GM03348 (cell line): ENCODE measurements at places on chromosomes 2 and 18.

DNA sequence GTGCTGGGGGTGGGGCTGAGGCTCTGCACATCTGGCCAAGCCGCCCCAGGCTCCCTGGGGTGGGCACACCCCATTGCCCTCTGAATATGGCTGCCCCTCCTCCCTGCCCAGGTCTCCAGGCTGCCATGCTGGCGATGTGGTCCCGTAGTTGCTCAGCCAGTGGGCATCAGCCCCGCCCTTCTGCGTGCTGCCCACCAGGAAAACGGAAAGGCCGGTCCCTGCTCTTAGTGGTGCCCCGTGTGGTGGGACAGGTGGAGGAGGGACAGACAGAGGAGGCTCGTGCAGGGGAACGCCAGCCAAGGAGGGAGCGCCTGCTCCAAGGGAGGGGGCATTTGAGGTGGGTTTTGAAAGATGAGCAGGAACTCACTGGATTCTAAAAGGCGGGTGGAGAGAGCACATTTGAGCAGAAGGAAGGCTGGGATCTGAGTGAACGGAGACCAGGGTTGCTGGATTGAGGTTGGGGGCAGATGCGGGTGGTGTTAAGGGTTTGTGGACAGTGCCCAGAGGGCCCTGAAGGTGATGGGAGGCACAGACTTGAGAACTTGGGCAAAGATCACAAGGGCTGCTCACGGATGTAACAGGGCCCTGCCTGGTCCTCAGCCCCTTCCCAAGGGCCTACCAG, 6.7 kb upstream of the B3GNT7 start:
- no peak for DNase-seq

GRCh38 chr2:18860179-18860578, 270.8 kb upstream of the NT5C1B start:
- DNase-seq, result no peak

- no peak for DNase-seq
Observed at GRCh38 chr18:48408111-48408726, 964 bp downstream of the ZBTB7C start.

DNA sequence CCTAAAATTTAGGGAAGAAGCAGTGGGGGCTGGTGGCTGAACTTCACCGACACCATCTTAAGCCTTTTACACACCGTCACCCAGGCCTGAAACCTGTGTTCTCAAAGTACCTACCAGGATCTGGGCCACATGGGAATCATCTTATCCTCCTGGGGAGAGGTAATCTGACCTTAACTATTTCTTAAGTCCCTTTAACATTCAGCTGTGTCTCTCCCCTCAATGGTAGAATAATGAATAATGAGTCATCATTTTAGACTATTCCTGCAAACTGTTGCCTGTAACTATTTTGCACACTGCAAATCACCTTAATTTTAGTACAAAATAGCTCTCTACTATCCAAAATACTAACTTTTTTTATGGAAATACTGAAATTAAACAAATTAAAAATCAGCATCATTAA, 149.4 kb upstream of the KLF7 start:
- DNase-seq, result no peak

DNA sequence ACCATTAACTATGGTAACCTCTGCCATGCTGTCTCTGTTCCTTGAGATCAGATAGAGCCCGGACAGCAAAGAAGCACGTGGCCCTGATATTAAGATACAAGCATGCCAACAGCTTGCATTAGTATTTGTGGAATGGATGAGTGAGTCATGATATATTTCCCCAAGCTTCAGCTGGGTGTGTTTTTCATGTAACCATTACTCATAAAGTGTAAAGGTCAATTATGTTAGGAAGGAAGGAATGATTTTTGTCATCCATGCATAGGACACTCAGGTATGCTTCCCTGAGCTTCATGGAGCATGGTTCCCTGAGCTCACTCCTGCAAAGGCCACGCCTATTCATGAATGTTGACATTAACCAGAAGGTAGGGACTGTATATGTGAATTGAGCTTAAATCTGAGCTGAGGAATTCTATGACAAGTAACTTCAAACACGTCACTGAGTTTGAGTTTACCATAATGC, 74.6 kb downstream of the ARL4C start:
- peak; percentile 87 for DNase-seq

DNA sequence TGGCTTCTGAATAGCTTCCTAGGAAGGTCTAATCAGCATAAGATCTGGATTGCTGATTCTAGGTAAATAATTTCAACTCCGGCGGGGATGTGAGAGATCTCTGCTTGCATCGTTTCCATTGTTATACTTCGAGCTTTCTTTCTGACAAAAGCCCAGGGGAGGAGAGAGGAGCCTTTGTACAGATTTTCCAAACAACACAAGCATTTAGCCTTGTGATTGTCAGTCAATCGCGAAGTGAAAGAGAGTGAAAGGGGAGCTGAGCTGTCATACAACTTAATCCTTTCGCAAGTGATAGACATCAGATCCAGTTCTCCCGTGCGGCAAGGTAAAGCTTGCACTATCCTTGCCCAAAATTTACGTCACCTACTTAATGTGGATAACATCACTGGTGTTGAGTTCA, 26.2 kb downstream of the RALB start:
- DNase-seq, result no peak

DNA sequence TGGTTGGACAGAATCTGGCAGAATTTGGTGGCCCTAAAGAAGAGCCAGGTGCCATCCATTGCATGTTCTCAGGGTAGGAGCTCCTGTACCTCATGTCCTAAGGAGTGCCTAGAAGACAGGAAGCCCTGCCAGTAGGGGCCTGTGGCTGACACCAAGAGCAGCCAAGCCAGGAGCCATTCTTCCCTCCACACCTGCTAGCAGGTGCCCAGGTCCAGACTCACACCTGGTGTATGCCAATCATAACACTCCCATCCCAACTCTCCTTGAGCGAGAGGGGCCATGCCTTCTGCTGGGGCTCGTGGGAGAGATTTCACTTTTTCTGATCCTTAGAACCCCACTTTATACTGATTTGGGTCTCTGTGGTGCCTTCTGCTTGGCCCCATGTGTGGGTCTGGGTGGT, 26.5 kb upstream of the TMEM37 start:
- DNase-seq, result no peak

DNA sequence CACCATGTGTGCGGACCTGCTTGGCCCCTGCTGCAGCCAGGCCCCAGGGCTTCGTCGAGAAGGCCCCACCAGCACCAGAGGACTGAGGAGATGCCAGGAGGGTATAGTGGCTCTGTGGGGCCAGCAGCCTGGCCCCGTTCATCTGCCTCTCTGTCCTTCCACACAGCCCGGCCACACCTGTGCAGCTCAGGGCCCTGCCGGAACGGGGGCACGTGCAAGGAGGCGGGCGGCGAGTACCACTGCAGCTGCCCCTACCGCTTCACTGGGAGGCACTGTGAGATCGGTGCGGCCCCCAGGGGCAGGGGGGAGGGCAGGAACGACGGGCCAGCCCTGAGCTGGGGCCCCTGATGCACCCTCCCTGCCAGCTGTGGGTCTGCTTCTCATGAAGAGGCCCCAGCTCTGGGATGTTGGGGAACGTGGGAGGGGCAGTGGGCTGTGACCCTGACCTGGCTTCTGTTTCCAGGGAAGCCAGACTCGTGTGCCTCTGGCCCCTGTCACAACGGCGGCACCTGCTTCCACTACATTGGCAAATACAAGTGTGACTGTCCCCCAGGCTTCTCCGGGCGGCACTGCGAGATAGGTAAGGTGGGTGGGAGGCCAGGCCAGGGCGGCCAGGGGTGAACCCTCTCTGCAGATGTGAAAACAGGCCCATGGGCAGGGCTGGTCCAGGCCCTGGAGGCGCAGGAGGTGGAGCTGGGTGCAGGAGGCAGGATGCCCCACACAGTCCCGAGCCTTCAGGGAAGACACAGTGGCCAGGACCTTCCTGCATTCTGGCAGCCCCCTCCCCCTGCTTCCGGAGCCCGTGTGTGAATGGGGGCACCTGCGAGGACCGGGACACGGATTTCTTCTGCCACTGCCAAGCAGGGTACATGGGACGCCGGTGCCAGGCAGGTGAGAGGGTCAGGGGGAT, 50.3 kb downstream of the MTERF4 start:
- no peak for DNase-seq

GRCh38 chr2:138090330-138090729, 126.1 kb downstream of the HNMT start:
- peak; percentile 67 for DNase-seq

GRCh38 chr18:22741318-22741717, 191.8 kb upstream of the RBBP8 start:
- no peak for DNase-seq

- no peak for DNase-seq
Observed at GRCh38 chr2:119732601-119733164, 27.0 kb upstream of the PTPN4 start.

DNA sequence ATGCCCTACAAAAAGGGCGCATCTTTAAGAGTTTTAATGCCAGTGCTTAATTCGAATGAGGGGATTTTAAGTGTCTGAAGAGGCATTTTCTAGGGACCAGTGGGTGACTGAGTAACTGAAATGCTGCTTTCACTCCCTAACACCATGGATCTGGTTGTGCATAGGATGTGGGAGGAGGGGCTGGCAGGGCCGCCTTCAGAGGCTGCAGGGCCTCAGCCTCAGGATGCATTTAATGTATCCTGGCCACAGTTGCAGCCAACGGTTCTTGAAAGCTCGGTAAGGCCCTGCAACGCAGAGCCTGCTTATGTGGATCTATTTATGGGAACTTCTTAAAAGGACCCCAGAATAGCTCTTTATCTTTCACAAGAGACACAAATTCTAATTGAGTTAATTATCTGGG, 25.8 kb upstream of the IL18RAP start:
- DNase-seq, result no peak

DNA sequence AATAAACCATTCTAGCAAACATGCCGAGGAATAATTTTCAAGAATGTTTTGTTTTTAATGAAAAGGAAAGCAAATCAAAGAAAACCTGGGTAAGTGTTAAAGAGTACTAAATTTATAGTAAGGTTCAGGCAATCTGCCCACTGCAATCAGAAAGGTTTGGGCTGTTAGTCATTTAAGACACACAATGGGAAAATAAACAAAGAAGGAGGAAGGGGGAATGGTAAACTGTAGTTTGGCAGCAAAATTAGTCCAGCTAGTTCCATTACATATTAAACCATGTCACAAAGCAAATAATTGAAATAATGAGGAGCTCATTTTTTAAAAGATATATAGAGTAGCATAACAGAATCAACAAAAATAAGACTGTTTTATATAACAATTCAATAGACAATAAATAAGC, 87.5 kb upstream of the COPS8 start:
- no peak for DNase-seq

- DNase-seq, result peak; percentile 89
Observed at GRCh38 chr18:58541789-58542425, 87.0 kb downstream of the ALPK2 start.

- DNase-seq, result no peak
Observed at GRCh38 chr2:60317034-60317386, 236.4 kb downstream of the BCL11A start.

DNA sequence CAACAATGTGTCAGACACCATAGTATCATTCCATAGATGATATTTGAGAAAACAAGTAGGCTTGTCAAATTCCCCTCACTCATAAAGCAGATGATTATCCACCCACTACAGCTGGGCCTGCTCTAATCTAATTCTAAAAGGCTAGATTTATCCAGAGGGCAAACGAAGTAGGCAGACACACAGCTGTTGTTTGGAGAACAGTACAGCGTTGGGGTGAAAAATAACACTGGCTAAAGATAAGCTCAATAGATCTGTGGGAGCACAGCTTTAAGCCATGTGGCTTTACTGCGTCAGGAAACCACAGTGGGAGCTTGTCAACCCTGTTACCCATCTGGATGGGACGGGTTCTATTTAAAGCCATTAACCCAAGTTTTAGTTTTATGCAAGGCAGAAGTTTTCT, 48.9 kb upstream of the COBLL1 start:
- no peak for DNase-seq

DNA sequence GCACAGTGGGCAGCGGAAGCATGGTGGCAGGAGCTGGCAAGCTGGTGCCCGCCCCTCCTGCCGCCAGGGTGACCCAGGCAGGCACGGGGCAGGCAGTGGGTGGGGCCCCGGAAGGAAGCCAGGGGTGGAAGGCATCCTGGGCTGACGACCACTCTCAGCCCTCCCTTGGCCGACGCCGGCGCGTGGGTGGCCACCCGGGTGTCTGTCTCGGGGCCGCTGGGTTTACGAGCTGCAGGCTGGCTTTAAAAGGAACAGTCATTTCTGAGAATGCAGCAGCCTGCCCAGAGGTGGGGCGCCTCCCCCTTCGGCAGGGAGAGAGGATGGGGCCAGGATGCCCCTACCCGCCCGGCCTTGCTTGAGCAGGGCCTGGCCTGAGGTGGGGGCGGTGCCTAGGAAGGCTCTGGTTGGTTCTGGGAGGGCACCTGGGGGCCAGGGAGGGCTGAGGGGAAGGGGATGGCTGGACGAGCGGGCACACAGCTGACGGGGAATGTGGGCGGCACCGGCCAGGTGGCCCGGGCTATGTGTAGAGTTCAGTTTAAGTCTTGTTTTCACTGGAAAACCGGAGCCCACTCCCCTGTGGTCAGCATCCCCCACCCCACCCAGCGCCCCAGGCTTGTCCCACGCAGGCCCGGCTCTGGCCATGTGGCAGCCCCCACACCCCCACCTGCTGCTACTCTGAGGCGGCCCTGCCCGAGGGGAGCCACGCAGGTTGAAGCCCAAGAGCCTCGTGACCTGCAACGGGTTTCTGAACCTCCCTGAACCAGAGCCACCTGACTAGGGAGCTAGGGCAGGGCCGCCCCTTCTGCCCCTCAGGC, 6.3 kb downstream of the BOK start:
- peak; percentile 38 for DNase-seq

GRCh38 chr2:233263045-233263570, 11.6 kb downstream of the ATG16L1 start:
- no peak for DNase-seq

DNA sequence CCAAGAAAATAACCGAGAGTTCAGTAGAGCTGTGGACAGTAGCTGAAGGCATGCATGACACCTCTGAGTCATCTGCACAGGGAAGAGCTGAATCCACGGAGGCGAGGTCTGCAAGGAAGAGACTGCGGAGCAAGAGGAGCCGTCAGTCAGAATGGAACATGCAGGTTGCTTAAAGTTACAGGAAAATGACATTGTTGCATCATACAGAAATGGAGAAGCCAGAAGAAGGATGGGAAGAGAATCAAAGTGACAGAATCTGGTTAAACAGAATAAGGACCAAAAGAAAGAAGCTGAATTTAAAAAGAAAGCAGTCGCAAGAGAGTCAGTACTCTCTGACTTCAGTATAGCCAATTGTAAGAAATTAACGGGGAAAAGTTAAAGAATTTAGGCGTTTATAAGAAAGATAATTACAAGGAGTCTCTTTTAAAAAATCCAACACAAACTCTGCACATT, 533.8 kb downstream of the ADCYAP1 start:
- no peak for DNase-seq

DNA sequence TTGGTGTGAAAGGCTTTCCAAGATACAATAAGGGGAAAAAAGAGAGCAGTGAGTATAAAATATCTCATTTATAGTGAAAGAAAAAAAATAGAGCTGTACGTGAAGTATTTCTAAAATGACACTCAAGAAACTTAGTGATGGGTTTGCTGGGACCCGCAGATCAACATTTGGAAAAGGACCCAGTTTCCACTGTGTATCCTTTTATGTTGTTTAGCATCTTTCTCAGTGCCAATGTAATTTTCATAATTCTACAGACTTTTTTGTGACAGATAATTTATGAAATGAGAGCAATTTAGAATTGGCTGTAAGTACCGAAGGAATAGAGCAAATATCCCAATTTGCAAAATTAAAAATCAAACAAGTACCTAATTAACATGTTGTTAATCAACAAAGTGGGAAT, 116.9 kb downstream of the SH3BP4 start:
- no peak for DNase-seq

- no peak for DNase-seq
Observed at GRCh38 chr2:217515615-217516309, 487.0 kb downstream of the TNS1 start.

GRCh38 chr18:63249771-63250170, 69.8 kb downstream of the BCL2 start:
- DNase-seq, result no peak
